ENCODE measurements at places on chromosomes 5 and 9. TPM values are rescaled to one million over a fixed set of nuclear protein-coding genes. Genes with fewer than 3 reads are reported as not detected.
A peak's percentile ranks its signal among the peaks of the same experiment; 100 is the strongest.

GRCh38 chr9:30058463-30058862 lies 2326.0 kb upstream of the ACO1 start:
- no peak for DNase-seq

- peak; percentile 15 for DNase-seq
These were observed 982 bp downstream of the EPB41L4A start for GRCh38 chr5:112417931-112418658.

The NSG2 gene
- not detected for total RNA-seq

DNA sequence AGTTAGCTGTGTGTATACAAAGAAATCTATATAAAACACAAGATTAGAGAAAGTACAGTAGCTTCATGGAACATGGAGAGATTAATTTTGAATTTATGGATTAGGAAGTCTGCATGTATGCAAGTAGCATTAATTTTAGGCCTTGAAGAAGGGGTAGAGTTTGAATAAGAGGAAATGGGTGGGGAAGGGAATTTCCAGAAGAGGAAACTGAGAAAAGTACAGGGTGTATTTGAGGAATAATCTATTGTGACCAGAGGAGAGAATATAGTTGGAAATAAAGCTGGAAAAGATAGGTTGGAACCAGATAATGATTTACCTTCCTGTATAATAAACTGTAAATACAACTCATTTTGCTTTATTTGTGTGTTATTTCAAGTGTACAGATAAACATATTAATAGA lies 53.6 kb downstream of the CWC27 start:
- no peak for DNase-seq

- DNase-seq, result peak; percentile 35
These were observed 550 bp downstream of the IFNE start for GRCh38 chr9:21481470-21482056.

- no peak for DNase-seq
These were observed 45.8 kb upstream of the GARNL3 start for GRCh38 chr9:127218818-127219217.

The PDGFRB gene
- 180 TPM for total RNA-seq

The FAM221B gene
- total RNA-seq, result not detected

DNA sequence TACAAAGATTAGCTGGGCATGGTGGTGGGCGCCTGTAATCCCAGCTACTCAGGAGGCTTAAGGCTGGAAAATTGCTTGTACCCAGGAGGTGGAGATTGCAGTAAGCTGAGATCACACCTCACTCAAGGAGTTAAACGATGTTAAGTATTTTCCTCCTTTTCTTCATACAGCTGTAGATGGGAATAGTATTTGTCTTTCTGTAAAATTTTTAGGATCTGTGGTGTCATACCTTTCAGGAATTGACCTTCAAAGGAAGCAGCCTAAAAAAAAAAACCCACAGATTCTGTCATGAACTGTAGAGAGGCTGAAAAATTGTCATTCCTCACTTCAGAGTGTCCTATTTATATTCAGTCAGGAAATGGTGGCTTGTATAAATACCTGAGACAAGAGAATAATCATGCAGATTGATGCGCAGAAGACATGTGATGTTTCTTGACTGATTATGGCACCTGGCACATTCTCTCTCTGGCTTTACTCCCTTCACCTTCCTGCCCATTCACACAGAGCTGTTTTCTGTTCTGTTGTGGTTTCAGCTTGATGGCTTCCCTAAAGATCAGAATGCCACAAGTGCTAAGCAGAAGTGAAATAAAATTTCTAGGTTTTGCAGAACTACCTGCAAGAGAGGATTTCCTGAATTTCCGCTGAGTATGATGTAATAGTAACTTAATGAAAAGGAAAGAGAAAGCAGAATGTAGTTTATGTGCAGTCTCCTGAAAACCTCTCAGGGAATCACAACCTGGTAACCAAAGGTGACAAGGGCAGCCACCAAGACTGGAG lies 3.8 kb downstream of the IFNA1 start:
- no peak for DNase-seq

DNA sequence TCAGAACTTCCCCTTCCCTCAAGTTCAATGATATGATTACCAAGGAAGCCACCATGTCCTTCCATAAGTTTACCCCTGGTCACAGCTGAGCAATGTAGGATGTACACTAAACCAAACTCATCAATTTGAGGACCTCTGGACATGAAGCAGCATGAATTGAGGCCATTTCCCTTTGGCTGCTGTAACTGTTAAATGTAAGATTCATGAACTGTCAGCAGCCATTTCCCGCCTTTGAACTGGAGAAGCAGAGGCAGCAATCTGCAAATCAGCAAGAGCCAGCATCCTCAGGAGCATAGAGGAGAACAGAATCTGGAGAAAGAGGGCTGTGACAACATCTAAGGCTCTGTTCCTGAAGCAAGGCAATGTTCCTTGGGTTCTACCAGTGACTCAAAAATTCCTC lies 104.3 kb upstream of the PTGER4 start:
- DNase-seq, result no peak
